A172 (cell line): ENCODE measurements at places on chromosomes 6 and 20. TPM values are rescaled to one million over a fixed set of nuclear protein-coding genes. Genes with fewer than 3 reads are reported as not detected.

FAM83C gene
- total RNA-seq: 0.24 TPM in 1 of 2 replicates, not detected in the other

RING1 gene
- 16.2 and 19.7 TPM in 2 replicates for total RNA-seq

SUMO4 gene
- total RNA-seq: 0.10 and 0.38 TPM in 2 replicates

PAX1 gene
- total RNA-seq: not detected in 2 replicates

ZC2HC1B gene
- total RNA-seq: not detected in 2 replicates

TRIM15 gene
- not detected in 2 replicates for total RNA-seq

PRIM2 gene
- 52.2 and 62.8 TPM in 2 replicates for total RNA-seq

XKR7 gene
- total RNA-seq: not detected in 2 replicates

ACSS1 gene
- total RNA-seq: 0.10 and 0.57 TPM in 2 replicates

HAO1 gene
- not detected in 2 replicates for total RNA-seq

TGIF2 gene
- total RNA-seq: 23.7 and 32.6 TPM in 2 replicates

RNF8 gene
- total RNA-seq: 35.7 and 40.2 TPM in 2 replicates

RNF182 gene
- 10.6 and 13.0 TPM in 2 replicates for total RNA-seq

HLA-DMA gene
- total RNA-seq: 0.78 and 1.2 TPM in 2 replicates

OPRL1 gene
- total RNA-seq: 0.81 and 1.2 TPM in 2 replicates

TMEM181 gene
- total RNA-seq: 24.1 and 25.5 TPM in 2 replicates

MYL9 gene
- total RNA-seq: 9.4 and 9.8 TPM in 2 replicates

DNA sequence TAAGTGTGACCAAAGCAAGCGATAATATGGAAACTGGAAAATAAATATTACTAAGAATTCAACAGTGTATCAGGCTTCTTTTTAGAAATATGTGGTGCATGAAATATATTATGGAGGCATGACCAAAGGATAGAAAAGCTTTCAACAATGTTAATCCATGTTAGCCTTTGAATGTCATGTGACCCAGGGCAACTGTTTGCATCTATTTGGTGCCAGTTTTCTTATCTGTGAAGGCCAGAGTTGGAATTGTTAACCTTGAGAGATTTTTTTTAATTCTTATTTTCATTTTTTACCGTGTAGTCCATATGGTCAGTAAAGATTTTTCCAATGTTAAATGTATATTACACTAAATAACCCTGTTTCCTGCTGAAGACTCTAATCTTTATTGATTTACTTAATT lies 411.1 kb downstream of the BCKDHB start:
- no peak for DNase-seq

GRCh38 chr6:107132330-107132954 lies 17.1 kb upstream of the BEND3 start:
- DNase-seq: no peak

- no peak for DNase-seq
Observed at GRCh38 chr20:38157635-38158495, 7.2 kb downstream of the TGM2 start.

DNA sequence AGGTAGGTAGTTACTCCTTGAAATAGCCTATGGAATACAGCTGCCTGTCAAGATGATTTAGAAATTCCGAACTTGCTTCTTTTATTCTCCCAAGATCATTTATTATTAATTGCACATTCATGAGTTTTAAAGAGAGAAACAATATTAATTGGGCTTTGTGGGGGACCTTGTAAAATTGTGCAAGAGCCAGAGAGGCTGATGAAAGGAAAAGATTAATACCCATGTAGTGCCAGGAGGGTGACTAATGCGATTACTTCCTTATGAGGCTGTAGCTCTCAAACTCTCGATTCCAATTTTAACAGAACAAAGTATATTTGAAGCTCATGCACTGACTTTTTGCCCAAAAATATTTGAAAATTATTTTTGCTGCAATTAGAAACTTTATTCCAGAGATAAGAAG lies 423.8 kb upstream of the ID4 start:
- DNase-seq: peak; percentile 60

- DNase-seq: no peak
Observed at GRCh38 chr6:119683031-119683430, 333.5 kb upstream of the MAN1A1 start.

DNA sequence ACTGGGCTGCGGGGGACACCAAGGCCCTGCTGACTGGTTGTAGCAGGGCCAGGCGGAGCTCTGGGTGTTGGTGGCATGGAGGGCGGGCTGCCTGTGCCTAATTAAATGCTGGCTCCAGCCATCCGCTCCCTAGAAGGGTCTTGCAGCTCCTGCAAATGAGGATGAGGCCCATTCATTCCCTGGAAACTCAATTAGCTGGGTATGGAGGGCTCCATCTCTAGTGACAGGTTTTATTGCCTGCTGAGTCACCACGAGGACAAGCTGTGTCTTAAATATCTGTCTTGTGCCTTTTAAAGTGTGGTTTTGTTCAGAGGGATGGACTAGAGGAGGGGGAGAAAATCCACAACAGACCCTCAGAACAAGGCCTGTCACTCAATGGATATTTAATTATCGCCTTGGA lies 60.9 kb downstream of the SULF2 start:
- DNase-seq: peak; percentile 26

DNA sequence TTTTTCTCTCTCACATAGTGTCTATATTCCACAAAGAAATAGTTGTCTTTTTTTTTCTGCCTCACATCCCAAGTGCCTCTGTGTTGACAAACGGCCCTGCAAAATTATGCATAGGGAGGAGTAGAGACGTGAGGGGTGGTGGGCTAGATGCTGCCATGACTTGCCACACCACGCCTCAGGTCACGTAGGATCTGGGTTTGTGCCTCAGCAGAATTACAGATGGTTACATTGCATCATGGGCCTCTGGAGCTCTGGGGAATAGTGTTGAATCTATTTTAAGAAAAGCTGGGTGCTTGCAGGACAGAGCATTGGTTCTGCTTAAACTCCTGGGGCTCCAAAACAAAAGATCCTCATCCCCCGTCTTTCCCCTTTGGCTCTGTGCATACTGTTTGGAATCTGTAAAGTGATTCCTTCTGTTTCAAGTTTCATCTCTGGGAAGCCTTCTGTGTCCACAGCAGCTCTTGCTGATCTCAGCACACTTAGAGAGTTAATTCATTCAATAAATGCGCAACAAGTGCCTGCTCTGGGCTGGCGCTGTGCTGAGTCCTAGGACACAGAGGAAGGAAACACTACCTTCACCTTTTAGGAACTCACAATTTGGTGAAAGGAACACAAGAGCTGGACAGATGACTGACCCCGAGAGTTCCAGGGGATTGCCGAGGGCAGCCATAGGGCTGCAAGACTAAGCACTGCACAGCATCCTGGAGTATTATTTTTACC lies 2.4 kb downstream of the FANCE start:
- no peak for DNase-seq

DNA sequence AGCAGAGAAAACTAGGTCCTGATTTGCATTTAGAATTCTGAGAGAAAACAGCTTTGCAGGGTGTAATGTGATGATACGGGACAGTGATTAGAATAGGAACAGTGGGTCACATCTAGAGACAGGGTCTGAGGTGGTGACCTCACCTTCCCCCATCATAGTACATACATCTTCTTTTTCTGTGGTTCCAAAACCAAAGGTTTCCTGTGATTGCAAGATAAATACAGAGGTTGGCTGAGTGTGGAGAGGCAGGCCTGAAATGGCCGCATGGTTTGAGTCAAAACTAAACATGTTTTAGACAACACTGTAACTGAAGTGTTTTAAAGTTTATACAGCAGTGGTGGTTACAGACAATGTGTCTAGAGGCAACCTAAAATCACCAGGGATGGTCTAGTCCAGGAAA lies 10.4 kb upstream of the NT5DC1 start:
- DNase-seq: no peak

- DNase-seq: no peak
Observed at GRCh38 chr6:158086504-158087223, 81.4 kb downstream of the SERAC1 start.

DNA sequence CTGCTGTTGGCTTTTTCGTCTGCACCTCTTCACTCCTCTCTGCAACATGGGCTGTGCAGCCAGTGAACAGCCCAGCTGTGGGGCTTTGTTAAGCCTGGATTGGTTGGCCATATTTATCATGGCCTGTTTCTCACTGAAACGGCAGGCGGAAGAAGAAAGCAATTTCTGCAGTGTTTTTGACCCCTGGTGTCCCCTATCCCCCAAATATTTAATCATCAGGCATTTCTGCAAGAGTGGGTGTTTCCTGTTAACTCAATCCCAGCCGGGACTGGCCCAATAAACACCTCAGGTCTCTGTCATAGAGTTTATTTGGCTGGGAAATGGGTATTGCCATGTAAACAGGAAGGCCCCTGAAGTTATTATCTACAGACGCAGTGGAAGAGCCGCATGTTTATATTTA lies 174.8 kb upstream of the SUPT3H start:
- no peak for DNase-seq

DNA sequence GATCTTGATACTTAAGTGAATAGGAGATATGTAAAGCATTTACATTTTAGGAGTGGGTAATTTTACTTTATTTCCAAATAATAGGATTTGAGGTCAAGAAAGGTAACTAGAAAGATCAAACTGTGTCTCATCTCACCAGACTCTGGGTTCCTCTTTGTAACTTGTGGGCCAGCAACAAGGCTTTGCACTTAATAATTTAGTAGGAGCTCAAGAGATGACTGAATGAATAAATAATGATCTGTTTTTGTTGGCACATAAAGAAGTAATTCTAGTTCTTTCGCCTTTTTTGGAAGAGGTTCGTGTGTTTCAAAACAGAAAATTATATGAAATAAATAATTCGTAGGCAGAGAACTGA lies 67.4 kb upstream of the FABP7 start:
- no peak for DNase-seq

GRCh38 chr6:41939176-41939847 lies 2.3 kb downstream of the CCND3 start:
- DNase-seq: peak; percentile 15

GRCh38 chr6:135675862-135676261 lies 175.6 kb upstream of the PDE7B start:
- DNase-seq: peak; percentile 16

GRCh38 chr20:50027611-50028105 lies 44.9 kb downstream of the SNAI1 start:
- DNase-seq: peak; percentile 90

GRCh38 chr20:63011798-63012197 lies 5.0 kb upstream of the BHLHE23 start:
- DNase-seq: no peak

DNA sequence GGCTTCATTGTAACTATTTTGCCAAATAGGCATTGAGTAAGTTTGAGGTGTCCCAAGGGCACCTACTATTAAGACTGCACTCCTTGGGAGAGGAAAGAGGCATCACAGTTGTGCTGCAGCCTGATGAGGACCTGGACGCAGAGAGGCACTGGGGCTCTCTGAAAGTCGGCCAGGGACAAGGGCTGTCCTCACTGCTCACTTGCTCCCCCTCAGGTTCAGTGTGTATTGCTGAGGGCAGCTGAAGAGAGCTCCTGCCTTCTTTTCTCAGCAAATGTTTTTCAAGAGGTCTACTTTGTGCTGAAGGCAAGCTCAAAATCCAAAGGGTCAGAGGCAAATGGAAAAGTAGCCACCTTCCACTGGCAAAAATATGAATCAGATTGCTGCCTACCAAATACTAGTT lies 331.8 kb downstream of the RIMS1 start:
- DNase-seq: peak; percentile 26

DNA sequence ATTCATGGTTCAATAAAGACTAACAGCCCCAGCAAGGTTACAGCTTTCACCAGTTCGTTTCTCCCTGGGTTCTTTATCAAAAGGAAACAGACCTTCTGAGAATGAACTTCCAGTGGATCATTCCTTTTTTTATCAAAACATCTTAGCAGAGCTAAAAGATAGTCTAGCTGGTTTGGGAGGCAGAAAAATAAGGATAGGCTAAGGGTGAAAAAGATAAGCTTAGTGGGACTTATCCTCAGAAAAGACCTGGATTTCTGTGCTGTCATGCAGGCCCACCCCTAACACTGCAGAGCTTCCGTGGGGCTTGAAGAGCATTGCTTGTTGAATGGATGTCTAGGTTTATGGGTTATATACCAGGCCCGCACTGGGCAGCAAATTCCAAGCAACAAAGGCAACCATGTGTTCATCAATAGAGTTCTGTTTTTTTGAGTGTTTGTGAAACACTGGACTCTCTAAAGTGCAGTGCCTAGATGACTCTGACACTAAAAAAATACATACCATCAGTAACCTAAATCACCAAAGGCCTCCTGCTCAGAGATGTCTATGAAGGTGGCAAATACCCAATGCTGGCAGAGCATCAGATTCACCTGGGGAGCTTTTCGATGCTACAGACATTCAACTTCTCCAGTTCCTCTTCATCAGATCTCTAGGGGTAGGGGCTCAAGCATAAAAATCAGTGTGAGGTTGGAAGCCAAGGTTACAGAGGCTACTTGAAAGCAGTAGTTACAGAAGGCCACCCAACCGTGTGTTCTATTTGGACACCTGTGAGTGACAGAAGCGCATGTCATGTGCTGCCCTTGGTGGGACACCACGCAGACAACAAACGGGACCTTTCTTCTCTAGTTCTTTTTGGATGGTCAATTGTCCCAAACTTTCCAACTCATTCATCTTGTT lies 53.0 kb downstream of the TNFAIP3 start:
- DNase-seq: no peak

GRCh38 chr6:143098054-143098671 lies 37.5 kb downstream of the AIG1 start:
- no peak for DNase-seq

GRCh38 chr6:131682442-131682841 lies 18.8 kb downstream of the OR2A4 start:
- no peak for DNase-seq

DNA sequence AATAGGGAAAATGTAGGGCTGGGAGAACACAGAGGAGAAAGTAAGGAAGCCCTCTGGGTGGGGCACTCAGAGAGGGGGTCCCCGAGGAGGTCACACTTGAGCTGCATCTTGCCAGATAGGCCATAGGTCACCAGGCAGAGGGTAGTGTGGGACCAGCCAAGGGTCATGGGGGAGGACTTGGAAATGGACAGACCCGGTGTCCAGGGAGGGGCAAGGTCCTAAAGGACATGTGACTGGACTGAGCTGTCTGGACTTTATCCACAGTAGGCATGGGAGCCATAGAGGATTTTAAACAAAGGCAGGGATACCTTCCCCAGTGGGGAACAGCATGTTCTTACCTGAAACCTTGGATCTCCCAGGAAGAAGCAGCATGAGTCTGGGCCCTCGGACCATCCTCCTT lies 266.7 kb downstream of the LRFN2 start:
- no peak for DNase-seq

- DNase-seq: no peak
Observed at GRCh38 chr20:38812709-38813573, 7.4 kb downstream of the PPP1R16B start.

DNA sequence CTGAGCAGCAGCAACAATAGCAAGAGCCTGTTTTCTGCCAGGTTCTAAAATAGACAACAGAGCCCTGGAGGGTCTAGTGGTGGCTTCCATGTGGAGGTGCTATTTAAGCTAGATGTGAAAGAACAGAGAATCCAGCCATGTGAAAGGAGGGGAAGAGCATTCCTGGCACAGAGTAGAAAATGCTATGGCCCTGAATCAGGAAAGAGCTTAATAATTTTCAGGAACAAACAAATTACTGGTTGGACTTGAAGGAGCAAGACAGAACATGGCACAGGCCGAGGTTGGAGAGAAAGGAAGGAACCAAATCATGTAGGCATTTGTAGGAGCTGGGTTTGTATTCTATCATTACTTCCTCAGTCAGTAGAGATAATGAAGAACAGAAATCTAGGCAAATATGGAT lies 98.3 kb downstream of the AIG1 start:
- no peak for DNase-seq
